ENCODE measurements at places on chromosomes 2 and 18.

DNA sequence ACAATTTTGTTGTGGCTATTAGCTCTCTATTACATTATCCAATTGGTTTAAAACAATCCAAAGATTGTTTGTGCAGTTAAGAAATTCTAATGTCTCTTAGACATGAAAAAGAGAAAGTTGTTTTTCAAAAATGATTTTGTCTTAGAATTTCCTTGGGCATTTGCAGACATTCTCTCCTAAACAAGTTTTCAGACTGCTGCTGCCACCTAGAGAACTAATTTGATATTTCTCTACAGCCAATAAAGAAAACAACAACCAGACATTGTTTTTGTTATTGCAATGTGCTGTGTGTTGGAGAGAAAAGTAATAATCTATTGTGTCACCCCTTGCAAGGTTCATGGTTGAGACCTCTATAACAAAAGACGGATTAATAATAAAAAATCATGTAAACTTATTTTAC is 119.0 kb upstream of the SYT4 start:
- DNase-seq = no peak

- DNase-seq = no peak
These were observed 148.4 kb downstream of the EIPR1 start for GRCh38 chr2:3229221-3229620.

GRCh38 chr18:74377776-74378175 is 62.1 kb downstream of the C18orf63 start:
- no peak for DNase-seq

DNA sequence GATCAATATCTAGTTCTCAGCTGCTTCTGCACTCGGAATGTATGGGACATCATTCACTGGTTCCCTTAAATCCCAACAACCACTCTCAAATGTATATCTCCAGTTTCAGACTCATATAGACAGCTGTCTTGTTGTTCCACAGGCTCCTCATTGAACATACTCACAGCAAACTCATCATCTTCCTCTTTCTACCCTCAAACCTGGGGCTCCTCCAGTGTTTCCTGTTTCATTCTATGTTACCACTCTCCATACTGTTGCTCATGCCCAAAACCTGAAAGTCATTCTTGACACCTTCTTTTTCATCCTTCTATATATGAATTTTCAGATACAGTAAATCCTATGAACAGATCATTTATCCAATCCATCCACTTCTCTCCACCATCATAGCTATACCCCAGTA is 18.7 kb upstream of the REL start:
- no peak for DNase-seq

DNA sequence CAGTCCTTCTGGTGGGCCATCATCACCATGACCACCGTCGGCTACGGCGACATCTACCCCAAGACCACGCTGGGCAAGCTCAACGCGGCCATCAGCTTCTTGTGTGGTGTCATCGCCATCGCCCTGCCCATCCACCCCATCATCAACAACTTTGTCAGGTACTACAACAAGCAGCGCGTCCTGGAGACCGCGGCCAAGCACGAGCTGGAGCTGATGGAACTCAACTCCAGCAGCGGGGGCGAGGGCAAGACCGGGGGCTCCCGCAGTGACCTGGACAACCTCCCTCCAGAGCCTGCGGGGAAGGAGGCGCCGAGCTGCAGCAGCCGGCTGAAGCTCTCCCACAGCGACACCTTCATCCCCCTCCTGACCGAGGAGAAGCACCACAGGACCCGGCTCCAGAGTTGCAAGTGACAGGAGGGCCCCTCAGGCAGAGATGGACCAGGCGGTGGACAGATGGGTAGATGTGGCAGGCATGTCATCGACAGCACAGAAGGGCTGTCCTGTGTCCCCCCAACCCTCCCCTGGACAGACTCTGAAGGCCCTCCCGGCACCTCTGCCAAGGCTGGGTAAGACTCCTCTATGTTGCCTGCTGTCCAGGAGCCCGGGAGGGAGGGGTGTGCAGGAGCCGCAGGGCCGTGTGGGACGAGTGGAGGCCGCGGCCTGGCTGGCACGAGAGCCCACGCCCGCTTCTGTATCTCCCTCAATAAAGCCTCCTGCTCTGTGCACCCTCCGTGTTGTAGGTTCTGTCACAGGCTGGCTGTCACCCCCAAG is 2.0 kb downstream of the KCNF1 start:
- no peak for DNase-seq

DNA sequence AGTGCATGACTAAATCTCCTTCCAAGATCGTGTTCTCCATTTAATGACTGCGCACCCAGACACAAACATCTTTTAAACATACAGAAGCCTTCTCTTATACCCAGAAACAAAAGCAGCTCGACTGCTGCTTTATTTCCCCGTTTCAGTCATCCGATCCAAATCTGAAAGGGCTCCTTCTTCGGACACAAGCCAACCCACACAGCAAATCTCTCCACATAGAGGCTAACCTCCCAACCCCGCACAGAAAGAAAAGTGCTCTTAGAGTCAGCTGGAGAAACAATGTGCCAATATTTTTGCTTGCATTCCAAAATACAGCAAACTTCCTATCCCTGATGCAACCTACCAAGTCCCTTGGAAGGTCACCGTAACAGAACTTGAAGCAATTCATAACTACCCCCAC is 29.1 kb downstream of the GAREM1 start:
- no peak for DNase-seq

DNA sequence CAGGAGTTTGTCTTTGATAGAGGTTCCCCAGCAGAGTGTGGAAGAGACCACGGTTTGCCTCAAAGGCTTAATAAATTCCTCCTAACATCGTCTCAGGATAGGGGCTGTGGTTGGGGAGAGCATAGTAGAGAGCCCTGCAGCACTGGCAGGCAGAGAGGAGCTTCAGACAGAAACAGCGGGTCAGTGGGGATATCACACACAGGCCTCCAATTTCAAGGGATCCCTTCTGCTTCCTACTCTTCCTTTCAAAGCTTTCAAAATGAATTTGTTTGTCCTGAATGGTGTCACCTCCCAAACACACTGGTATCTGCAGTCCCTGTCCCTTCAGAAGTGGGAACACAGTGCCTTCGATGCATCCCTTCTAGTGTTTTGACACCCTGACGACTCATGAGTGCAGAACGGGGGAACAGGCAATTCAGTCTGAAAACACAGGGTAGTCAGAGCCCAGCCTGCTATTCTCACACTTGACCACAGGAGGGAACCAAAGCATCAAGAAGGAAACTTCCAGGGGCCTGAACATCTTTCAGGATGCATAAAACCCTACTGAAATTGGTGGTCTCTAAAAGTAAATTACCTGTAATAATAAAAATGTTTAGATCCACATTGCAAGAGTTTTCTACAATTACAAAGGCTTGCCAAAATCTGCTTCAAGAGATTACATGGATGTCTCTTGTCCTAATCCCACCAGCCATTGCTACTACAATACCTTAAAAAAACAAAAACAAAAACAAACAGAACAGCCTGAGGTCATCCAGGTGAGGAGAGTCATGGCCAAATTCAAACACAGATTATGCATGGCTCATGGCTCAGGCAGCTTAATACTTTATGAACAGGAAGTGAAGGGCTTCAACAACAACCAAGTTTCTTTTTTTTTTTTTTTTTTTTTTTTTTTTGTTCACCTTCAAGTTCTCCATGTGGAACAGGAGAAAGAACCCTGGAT is 49.8 kb downstream of the SLC14A2 start:
- peak; percentile 68 for DNase-seq

DNA sequence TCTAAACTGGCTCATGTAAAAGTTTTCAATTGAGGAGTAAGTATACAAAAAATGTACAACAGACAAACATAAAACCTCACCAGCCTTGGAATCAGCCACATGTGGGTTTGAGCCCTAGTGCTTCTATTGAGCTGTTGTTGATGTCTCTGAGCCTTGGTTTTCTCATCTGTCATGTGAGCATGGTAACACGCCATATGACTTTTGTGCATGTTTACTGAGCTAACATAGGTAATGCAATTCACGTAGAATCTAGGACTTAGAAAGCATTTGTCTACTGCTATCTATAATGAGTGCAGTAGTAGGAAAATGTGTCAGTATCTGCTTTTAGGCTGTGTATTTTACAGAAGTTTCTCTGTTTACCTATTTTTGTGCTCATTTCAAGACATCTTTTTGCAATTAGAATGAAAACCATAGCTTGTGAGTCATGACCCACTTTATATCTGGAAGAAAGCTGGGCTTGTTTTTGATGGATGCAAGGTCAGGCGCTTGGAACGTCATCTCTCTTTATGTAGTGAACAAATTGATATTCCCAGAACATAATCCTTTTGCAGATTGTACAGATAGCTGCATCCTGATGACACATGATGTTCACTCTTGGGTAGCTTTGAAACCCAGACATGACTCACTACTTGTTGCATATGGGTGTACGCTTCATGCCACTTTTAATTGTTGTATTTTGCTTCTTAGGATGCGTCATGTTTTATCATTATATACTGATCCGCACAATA is 94.3 kb downstream of the RNF144A start:
- DNase-seq = no peak

GRCh38 chr2:214987261-214987660 is 151.2 kb downstream of the ABCA12 start:
- DNase-seq = no peak

Measured in activated CD4-positive, alpha-beta T cell treated with anti-CD3 and anti-CD28 coated beads, Interleukin-2, amount 50 U/mL, for 24 hours (primary cell).